T-cell (primary cell): ENCODE measurements at places on chromosomes 6 and 20. TPM values are rescaled to one million over a fixed set of nuclear protein-coding genes. Genes with fewer than 3 reads are reported as not detected.
A peak's percentile ranks its signal among the peaks of the same experiment; 100 is the strongest.

GUCA1A gene
- not detected for total RNA-seq

- H3K36me3 ChIP-seq: no peaks in the 10 kb centered on the region
- H3K4me3 ChIP-seq: no peak overlapping the region
- no peak overlapping the region for H3K27ac ChIP-seq
- no peak for DNase-seq
These were observed 91.6 kb downstream of the EPM2A start for GRCh38 chr6:145643760-145644159.

DNA sequence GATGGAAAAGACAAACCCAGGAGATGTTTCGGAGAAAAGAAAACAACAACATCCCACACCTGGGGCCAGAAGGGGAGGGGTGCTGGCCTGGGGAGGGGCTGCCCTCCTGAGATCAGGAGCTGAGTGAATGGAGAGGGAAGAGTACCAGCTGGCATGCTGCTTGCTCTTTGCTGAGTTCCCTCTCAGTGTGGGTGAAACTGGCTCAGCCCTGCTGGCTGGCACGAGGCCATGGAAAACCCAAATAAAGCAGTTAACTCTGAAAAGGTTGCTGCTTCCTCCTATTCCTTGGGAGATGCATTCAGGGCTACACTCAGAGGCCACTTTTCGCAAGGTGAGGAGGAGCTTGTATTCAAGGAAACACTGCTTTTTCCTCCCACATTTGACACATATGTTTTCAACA, 8.0 kb upstream of the KCNK16 start:
- no peak for DNase-seq
- no peak overlapping the region for H3K27ac ChIP-seq
- H3K4me3 ChIP-seq: no peak overlapping the region
- H3K27me3 ChIP-seq: no peaks in the 10 kb centered on the region
- H3K4me1 ChIP-seq: no peaks in the 10 kb centered on the region

DNA sequence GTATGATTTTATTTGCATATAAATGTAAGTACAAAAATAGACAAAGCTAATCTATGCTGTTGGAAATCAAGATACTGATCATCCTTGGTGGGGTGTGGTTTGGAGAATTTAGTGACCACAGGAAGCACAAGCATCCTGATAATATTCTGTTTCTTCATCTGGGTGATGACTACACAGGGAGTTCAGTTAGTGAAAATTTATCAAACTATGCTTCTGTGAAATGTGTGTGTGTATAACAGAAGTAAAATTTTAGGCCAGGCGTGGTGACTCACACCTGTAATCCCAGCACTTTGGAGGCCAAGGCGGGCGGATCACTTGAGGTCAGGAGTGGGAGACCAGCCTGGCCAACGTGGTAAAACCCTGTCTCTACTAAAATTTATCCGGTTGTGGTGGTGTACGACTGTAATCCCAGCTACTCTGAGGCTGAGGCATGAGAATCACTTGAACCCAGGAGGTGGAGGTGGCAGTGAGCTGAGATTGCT, 20.6 kb downstream of the ENPP3 start:
- H3K4me1 ChIP-seq: no peaks in the 10 kb centered on the region
- H3K27me3 ChIP-seq: peaks cover 2% of the 10 kb centered on the region
- no peak overlapping the region for H3K27ac ChIP-seq
- DNase-seq: no peak
- H3K4me3 ChIP-seq: no peak overlapping the region

ABHD16B gene
- not detected for total RNA-seq

DNA sequence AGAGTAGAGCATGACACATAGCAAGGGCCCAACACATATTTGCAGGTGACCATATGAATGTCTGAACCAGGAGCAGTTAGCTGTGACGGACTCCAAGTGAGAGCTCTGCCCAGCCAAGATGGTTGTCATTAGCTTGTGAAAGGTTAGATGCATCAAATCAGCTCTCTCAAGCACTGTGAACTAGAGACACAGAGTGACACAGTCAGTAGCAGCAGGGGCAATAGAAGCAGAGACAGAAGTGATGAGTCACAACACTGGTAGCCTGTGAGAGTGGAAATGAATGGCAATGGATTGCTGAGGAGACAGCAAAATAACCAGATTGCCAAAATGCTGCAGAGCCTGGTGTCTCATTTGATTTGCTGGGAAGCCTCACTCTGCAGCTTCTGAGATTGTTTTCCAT, 558.9 kb downstream of the PKHD1 start:
- H3K36me3 ChIP-seq: no peaks in the 10 kb centered on the region
- no peaks in the 10 kb centered on the region for H3K27me3 ChIP-seq
- H3K4me1 ChIP-seq: no peaks in the 10 kb centered on the region
- no peak overlapping the region for H3K4me3 ChIP-seq
- DNase-seq: no peak

DNA sequence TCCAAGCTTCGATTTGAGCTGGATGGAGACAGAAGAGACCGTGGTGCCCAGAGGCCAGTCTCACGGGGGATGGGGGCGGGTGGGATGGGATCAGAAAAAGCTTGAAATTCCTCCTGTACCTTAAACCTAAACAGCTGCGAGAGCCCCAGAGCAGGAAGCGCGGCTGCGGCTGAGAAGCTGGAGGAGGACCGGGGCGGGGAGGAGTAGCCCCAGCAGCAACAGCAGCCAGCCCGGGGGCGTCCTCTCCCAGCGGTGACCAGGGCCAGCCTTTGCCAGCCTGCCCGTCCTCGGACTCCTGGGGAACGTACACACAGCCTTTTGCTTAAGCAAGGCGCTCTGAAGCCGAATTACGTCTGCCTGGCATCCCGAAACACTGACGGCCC, 17.4 kb upstream of the PRDM13 start:
- H3K4me1 ChIP-seq: peaks cover 27% of the 10 kb centered on the region
- peaks cover 21% of the 10 kb centered on the region for H3K27me3 ChIP-seq
- no peak overlapping the region for H3K27ac ChIP-seq
- no peaks in the 10 kb centered on the region for H3K36me3 ChIP-seq
- DNase-seq: no peak
- peak overlapping the region; percentile 84 for H3K4me3 ChIP-seq

GRCh38 chr6:34792605-34793500, 970 bp downstream of the BLTP3A start:
- H3K4me3 ChIP-seq: peak overlapping the region; percentile 79
- no peaks in the 10 kb centered on the region for H3K36me3 ChIP-seq
- peaks cover 20% of the 10 kb centered on the region for H3K4me1 ChIP-seq

PACRG gene
- total RNA-seq: 0.20 TPM
